ENCODE measurements at places on chromosomes 2 and 18.

- no peak for DNase-seq
Measured at GRCh38 chr2:88729061-88729745, 37.7 kb downstream of the RPIA start.

- no peak for DNase-seq
Measured at GRCh38 chr2:174681099-174682006, 82.9 kb downstream of the CHRNA1 start.

DNA sequence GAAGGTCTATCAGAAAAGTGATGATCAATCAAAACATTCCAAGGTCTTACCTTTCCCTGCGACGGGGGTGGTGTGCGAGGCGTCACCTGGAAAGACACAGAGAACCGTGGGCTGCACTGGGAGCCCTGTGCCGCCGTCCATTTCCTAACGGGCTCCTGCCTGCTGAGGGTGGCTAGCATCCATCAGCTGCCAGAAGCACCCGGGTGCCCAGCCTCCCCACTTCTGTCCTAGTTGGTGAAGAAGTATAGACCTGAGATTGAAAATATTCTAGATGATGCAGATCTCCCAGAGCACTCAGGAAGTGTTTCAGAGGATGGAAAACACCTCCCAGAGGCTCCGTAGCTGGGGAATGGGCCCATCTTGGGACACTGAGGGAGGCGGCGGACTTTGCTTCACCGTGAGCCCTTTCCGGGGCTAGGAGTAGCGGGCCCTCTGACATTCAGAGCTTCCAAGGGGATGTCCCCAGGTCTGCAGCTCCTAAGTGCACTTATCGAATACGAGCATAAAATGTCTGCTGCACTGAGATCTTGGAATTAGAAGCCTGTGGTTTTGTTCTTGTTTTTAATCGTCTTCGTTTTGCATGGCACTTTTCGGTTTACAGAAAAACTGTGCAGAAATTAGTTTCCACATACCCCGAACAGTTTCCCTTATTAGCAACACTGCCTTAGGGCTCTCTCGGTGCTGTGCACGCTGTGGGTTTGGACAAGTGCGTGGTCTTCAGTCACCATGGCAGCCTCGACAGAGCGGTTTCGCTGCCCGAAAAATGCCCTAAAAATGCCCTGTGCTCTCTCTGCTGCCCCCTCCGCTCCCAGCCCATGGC lies 143.5 kb downstream of the MBP start:
- DNase-seq, result no peak

GRCh38 chr2:75488157-75488556 lies 72.6 kb downstream of the EVA1A start:
- no peak for DNase-seq

DNA sequence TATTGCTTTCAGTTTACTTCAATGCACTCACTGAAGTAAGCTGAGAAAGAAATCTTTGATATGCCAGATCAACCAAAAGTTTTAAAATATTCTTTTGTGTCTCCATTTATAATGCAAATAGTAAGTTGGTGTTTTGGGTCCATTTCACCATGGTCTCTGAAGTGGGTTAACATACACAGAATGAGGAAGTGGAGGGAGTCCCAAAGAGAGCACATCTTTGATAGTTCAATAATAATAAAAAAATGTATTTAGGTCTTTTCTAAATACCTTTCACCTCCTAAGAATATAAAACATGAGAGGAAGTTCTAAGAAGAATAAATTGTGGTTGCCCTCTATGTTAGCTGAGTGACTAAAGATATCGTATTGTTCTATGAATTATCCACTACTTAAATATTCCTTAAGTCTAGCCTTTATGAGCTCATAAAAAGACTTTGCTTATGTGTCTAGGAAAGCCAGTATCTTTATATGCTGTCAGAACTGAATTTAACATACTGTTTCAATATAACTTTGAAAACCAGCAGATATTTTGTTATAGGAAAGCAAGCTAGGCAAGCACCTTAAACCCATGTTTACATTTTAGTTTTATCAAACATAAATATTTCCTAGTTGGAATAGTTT lies 148.7 kb upstream of the ZEB2 start:
- no peak for DNase-seq

DNA sequence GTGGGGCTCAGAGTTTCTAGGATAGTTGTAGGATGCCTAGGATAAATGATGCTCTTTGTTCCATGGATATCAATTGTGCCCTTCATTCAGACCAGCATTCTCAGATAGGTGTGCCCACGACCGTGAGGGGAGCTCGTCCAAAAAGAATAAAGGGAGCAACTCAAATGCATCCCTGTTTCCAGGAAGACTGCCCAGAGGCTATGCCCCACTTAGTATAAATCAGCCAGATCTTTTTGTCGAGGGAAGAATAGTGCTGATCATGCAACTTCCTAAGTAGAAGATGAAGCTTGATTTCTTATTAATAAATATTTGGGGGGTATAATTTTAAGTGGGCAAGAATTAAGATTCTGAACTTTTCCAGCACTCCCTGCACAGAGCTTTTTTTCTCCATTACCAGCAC lies 450.2 kb downstream of the ARHGAP15 start:
- no peak for DNase-seq
